Naive thymus-derived CD8-positive, alpha-beta T cell (primary cell): ENCODE measurements at places on chromosomes 16 and 17.
A peak's percentile ranks its signal among the peaks of the same experiment; 100 is the strongest.

GRCh38 chr17:9677411-9677810, 32.1 kb downstream of the USP43 start:
- DNase-seq = no peak

- DNase-seq = no peak
Measured at GRCh38 chr16:54389836-54390494, 103.4 kb upstream of the IRX3 start.

DNA sequence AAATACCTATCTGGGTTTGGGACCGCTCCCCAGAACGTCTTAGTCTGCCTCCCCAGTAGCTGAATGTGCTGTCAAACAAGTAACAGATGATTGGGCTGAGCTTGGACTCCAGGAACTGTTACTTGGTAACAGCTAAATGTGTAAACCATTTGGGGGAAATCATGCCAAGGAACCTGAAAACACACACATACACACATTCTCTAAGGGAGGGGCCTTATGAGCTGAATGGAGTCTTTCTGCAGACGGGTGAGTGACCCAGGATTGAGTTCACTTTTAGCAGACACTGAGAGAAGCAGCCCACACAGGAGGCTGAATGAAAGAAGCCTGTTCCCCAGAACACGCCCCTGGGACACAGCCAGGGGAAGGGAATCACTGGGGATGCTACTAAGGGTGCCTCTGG, 1.6 kb downstream of the ACLY start:
- no peak for DNase-seq

DNA sequence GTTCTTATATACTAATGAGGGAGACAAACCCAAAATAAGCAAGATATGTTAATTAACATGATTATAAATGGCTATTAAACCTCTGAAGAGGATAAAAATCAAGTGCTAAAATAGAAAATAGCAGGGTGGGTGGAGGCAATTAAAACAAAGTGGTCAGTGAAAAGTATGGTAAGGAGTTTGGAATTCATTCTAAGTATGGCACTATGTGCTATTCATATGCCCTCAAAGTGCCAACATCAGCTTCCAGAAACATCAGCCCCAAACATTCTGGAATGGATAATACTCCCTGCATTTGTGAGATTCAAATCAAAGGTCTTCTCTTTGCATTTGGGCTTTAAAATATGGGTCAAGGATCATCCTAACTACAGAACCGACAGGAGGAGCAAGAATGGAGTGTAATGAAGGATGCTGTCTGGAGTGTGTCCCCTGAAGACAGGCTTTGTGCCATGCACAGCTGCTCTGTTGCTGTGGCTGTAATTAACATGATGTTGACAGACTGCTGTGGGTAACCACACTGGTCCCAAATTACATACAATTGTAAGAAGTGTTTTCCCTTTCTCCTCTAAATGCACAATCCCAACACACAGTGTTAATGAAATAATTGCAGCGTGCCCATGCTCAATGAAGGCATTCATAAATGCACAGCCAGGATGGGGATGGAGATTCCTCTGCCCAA, 93.1 kb downstream of the VAT1L start:
- no peak for DNase-seq

DNA sequence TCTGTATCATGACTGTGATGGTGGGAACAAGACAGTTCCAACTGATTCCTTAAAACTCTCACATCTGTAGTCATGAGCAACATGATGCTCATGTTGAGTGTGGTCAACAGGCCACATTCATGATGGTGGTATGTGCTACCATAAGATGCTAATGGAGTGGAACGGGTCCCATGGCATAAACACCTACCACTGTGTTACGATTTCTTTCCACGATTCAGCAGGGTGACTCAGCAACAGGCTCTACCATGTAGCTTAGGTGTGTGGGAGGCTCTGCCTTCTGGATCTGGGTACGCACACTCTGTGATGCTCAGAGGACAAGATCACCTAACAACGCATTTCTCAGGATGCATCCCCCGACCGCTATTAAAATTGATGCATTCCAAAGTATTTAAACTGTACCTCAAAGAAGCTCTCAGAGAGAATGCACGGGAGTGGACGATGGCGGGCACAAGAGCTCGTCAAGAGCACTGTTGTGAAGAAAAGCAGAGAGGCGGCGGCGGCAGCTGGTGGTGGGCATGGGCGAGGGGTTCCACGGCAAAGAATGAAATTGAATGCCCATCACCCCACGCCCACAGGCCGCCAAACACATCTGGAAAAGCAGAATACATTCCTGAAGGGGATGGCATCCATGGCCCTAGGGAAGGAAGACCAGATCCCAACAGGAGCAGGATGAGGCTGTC, 133.3 kb downstream of the ZNF778 start:
- DNase-seq = no peak

- DNase-seq = no peak
Measured at GRCh38 chr16:4945560-4946502, 8.9 kb upstream of the PPL start.

GRCh38 chr17:37062021-37062420, 113.3 kb downstream of the AATF start:
- DNase-seq = no peak

GRCh38 chr17:28497931-28498330, 8.2 kb upstream of the FOXN1 start:
- DNase-seq = no peak

DNA sequence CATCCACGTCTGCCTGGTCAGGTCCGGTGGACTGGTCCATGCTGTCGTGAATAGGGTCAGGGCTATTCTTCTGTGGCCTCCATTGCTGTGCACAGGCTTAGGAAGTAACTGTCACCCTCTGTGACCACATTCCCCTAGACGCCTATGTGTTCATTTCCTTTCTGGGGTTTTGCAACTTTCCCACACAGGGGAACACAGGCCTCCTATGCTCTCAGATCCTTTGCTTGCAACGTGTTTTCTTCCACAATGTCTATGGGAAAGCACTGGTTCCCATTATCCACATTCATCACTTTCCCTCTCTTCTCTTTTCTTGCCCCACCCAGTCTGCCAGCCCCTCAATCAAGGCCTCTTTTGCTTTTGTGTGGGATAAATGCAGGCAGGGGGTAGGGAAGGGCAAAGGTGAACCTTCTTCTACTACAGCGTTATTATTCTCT, 43.2 kb upstream of the DNAJA2 start:
- no peak for DNase-seq

DNA sequence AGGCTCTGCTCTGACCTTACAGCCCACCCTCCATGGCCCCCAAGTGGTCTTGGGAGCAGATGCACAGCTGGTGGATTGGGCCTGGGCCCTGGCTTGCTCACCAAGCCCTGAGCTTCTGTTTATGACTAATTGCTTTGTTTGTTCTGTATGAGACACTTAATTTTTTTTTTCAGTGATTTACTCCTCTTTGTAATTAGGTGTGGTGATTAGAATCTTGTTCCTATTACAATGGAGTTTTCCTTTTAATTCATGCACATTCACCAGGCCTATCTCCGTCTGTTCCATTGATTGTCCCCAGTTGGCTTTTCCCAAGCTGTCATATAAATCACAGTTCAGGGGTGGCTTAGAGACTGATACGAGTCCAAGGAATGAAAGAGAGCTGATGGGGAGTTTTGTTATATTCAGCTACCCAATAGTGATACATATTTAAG, 242.3 kb downstream of the CCDC182 start:
- no peak for DNase-seq

DNA sequence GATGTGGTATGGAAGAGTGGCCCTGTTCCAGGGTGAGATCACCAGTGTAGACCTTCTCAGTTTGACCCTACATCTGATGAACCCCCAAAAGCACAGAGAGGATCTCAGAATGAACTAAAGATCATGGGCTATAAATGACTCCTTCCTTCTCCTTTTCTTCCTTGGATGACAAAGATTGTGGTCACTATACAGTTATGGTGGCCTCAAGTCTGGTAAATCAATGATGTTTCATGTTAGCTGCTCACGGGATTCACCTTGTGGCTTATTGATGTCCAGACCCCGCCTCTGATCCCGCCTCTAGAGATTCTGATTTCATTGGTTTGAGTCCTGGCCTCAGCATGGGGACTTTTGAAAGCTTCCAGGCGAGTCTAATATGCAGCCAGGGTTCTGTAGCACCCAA, 112.2 kb downstream of the PITPNC1 start:
- no peak for DNase-seq

DNA sequence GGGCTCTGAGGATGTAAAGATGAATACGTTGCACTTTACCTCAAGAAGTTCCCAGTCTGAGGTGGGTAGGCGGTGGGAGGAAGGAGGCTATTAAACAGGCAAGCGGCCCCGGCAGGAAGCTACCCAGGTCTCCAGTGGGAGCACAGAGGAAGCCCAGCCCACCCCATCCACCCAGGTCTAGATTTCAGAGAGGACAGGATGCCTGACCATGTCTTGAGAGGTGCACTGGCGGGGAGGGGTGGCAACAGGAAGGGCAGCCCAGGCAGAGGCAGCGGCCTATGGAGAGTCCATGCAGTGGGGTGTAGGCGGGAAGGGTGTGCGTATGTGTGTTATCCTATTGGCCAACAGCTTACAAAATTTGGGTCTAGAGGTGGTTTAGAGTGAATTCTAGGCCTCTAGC, 13.9 kb downstream of the SARM1 start:
- no peak for DNase-seq

DNA sequence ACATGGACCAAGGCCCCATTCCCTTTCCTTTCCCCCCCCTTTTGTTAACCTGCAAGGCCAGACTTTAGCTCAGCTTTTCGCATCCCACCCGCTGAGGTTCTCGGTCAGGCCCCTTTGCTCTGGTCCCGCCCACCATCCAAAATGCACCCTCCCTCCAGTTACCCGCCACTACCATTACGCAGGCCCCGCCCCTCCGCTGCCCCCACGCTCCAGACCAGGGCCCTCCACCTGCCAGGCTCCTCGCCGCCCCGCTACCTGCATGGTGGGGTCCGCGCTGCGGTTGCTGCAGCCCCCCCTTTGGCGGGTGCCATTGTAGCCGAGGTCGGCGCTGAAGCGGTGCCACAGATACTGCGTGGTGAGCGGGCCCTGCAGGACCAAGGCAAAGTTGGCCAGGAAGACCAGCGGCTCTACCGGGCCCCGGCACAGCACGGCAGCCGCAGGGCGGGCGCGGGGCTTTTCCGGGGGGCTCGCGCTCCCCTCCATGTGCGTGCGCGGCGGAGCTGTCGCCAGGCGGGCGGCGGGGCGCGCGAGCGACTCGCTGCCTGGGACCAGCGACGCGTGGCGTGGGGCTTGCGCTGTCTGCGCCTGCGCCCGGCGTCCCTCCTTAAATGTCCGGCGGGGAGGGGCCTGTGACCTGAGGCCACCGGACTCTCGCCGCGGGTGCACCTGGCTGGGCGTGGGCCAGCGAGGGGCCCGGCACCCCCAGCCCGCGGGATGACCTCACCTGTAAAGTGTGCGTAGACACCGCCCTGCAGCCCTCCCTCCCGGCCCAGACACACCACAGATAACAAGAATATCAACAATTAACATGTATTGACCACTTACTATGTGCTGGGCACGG, at the start of gene SLC46A1:
Gene SLC46A1 (minus strand): TSS at position 581 of the 841 bp plus-strand sequence. CDS start 98 bp downstream, at position 483.
- DNase-seq = peak; percentile 34

DNA sequence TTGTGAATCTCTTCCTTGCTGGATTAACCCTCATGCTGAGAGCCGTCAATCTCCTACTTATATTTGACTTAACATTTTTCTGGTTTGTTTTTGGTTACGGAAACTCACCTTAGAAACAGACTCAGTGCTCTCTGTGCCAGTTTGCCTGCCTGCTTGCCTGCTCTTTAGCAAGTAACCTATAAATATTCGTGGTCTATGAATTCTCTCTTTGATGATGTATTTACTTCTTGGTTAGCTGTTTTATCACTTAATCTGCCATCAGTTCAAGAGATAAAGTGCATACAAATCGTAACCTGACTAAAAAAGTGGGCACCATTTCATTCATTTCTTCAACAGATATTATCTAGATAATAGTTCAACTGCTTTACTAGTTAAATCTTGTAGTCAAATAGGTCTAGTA, 26.7 kb downstream of the CYB5B start:
- DNase-seq = no peak

DNA sequence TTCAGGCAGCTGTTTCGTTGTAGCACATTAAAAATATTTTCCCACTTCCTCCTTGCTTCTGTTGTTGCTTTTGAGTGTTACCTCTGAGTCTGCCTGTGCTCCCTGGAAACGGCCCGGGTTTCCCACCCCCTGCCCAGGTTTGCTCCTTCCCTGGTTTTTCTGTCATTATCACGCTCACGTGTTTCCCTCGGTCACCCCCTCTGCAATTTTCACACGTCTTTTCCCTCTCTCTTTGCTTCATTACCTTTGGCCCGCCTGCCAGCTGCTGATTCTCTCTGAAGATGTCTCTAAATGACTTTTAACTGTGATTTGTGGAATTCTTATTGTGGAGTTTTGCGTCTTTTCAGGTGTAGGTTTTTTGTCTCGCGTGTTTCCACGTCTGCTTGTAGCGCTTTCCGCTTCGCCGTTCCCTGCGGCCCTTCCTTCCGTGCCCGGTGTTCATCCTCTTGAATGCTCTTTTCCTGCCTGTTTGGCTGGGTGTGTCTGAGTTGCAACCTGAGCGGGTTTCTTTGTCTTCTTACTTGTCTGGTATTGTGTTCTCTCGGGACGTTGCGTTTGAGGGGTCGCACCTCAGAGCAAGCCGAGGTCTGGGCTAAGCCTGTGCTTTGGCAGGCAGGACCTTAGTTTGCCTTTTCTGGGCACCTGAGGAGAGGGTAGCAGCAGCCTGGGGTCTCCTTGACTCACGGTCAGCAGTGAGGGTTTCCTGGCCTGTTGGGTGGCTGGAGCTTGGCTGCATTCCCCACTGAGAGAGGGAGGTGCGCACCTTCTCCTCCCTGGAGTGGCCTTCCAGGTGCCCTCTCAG, 96.3 kb upstream of the ZNF750 start:
- DNase-seq = no peak

DNA sequence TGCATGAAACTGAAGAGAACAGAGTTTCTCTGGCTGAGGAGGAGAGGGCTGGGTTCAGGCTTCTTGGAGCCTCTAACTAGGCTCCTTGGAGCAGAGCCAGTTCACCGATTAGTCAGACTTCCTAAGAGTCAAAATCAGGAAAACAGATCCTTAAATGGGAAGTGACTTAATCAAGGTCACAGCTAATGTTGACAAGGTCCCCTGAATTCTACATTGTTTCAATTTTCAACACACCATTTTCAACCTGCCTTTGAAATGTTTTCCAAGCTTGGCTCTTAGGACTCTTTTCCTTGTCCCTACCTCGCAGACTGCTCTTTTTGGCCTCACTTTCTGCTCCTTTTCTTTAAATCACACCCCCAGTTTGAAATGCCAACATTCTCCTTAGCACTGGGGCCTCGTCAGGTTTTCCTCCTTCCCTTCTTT, 16.3 kb downstream of the MYL4 start:
- no peak for DNase-seq

GRCh38 chr17:56136301-56136700, 17.0 kb upstream of the ANKFN1 start:
- DNase-seq = no peak
